Gastroesophageal sphincter (tissue), 4 donors: ENCODE measurements at places on chromosomes 5 and 9. TPM values are rescaled to one million over a fixed set of nuclear protein-coding genes. Genes with fewer than 3 reads are reported as not detected.

- ATAC-seq = no peak
These were observed 76.6 kb downstream of the ARRDC3 start for GRCh38 chr5:91306497-91306896.

DNA sequence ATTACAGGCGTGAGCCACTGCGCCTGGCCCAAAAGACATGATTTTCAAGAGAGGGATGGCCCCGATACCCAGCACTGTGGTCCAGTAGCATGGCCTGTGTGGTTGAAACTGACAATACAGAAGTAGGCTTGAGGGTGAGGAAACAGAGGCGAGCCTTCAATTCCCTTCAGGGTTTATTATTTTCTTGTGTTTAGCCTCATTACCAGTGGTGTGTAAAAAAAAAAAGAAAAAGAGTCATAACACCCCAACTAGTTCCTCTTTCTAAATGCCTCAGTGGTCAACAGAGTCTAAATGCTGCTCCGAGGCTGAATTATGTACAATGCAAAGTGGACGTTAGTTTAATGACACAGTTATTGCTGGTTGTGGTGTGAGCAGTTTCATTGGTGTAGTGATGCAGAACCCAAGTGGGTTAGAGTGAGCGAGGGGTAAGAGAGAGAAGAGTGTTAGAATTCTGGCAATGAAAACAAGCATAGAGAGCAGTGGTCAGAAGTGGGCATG lies 58.8 kb downstream of the SNX30 start:
- ATAC-seq = no peak

DNA sequence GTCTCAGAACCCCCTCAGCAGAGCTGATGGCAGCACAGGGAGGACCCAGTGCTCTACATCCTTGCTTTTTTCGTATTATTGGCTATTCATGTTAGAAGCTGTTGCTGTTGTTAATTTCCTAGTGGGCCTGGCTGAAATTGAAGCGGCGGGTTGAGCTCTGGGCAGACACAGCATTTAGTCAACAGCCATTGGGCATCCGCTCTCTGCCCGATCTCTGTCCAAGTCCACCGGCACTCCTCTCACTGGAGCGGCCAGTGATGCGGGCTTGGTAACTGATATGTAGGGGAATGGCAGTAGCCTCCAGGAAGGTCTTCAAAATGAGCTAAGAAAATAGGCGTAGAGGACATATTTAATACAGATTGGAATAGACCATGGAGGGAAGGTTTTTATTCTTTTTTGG lies 1.3 kb upstream of the GARNL3 start:
- no peak for ATAC-seq

LCN15 gene
- not detected for total RNA-seq
